Kidney epithelial cell (primary cell): ENCODE measurements at places on chromosomes 5 and 9.

DNA sequence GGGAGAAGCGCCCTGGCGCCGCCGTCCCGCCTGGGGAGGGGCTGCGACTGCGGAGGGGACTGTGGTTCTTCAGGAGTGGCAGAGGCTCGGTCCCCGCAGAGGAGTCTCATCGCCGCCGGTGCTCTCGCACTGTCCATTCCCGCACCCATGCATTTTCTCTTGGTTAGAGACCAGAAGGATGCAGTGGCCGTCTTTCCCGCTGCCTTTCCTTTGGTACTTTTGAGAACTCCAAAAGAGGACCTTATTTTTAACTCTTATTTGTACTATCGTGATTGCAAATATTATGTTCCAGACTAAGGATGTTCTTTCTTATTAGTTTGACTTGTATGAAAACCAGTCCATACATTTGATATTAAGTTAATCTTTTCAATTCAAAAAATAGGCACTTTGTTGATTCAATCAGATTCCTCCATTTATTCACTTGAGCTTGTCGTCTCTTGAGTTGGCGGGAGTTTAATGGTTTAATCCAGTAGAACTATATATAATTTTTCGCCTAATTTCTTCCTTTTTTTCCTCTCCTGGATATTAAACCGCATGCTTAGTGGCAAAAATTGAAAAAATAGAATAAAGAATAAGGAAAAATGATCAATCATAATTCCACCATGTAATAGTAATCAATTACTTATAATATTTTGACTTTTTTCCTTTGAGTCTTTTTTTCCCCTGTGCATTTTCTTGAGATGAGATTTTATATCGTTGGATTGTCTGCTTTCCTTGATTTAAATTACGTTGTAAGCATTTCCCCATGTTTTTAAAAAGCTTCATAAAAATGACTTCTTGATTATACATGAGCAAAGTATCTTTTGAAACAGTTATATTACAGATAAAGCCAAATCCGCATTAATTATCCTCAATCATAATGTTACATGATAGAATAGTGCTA, 861 bp downstream of the ZFYVE16 start:
- no peak for DNase-seq

DNA sequence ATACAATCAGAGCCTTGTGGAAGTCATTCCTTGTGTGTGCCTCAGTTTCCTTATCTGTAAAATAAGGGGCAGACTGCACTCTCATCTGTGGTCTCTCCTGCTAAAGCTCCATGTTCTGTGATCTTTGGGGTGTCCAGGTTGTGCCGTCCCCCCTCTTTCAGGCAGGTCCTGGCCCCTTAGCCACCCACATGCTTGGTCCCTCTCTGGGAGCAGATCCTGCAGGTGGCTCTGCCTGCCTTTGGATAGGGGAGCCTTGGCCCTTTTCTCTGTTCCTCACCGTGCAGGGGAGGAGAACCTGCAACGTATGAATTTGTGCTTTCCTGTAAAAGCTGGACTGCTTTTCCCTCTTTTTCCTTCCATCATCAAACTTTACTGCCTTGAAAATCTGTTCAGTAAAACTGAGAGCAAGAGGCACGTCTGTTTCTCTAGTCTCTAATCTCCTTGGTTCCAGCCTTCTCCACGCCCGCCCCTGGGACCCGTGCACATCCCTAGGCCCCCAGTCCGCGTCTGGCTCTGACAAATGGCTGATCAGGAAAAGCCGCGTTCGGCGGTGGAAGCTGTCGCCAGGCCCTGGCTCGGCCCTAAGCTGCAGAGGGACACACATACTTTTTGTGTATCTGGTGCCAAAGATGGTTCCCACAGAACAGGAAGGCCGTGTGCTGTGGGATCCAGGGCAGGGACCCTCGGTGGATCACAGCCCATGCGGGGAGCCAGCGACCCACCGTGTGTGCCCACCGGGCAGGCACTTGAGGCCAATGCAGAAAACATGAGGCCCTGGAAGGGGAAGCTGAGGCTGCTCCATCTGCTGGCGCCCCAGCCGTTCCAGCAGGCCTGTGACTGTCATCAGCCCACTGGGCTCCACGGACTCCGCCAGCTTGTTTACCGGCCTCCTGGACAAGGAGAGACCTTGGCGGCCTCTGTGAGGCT, 43.4 kb upstream of the COL5A1 start:
- no peak for DNase-seq

GRCh38 chr5:2006971-2007291, 124.2 kb upstream of the IRX4 start:
- DNase-seq: no peak

DNA sequence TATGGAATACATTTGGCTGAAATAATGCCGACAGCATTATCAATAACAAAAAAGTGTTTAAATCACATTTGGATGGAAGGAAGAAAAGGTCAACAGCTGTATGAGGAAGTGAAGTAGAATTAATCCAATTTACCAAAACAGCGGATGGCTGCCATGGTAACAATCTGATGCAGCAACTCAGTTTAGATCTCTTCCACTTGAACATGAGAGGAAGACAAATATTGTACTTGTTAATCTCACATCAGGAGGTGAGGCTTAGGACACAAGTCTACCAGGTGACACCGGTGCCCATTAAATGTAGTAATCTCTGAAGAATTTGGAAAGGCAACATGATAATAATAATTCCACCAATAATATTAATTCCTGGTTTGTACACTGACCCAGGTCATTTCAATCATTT, 2.4 kb downstream of the RASEF start:
- DNase-seq: no peak

- no peak for DNase-seq
These were observed 77.5 kb downstream of the GNAQ start for GRCh38 chr9:77954013-77954665.

GRCh38 chr5:179832039-179832745, 11.5 kb downstream of the SQSTM1 start:
- no peak for DNase-seq

GRCh38 chr5:176959051-176959450, 47.5 kb downstream of the UIMC1 start:
- no peak for DNase-seq

DNA sequence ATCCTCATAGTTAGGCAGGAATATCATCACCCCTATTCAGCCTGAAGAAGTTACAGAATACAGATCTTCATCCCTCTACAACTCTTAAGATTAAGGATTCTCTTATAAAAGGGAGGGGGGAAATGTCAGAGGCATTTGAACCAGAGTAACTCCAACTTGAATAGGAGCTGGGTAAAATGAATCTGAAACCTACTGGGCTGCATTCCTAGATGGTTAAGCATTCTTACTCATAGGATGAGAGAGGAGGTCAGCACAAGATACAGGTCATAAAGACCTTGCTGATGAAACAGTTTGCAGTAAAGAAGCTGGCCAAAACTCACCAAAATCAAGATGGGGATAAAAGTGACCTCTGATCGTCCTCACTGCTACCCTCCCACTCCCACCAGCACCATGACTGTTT, 14.4 kb downstream of the FREM1 start:
- peak; percentile 34 for DNase-seq

DNA sequence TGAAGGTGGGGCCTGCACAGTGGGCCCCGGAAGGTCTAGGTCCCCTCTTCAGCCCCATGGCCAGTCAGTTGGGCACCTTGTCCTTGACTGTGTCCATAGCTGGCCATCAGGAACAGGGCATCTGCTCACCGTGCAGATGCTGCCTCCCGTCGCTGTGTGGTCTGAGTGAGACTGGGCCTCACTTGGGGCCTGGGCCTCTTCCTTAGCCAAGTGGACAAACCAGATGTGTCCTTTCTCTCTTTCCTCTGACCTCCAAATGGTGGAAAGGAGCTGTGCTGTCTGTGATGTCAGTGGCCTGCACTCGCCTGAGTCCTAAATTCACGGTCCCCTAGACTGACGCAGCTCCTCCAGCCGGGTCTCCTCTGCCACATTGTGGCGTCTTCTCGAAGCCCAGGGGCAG, 114.5 kb downstream of the COL5A1 start:
- no peak for DNase-seq

DNA sequence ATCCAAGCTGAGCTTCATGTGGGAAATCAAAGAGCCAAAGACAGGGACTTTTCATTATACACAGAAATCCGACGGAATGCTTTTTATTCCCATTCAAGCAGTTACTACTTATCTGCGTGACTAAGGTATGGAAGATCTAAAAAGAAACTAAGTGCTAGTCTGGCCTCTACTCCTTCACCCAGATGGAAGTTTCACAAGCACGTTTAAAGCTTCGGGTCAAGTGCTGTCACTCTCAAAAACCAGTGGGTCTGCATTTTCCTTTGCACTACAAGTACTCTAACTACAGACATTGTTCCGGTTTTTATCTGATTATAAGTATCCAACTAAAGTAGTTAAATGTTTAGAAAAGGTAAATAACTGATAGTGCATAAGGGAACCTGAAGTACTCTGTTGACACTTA, 13.7 kb upstream of the MTAP start:
- DNase-seq: no peak

DNA sequence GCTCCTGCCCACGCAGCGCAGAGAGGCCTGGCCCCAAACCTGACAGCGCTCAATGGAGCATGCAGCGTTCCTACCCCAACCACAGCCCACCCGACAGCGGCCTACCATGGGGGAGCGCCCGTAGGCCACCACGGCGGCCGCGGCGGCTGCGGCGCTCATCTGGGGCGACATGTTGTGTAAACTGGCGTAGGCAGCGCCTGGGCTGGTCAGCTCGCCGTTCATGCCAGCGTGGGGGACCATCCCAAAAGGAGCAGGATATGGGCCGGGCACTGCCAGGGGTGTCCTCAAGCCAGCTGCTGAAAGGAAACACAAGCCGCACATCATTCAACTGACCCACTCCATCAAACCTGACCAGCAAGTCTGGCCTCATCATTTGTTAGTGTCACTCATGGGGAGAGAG, 77.7 kb downstream of the TLE1 start:
- no peak for DNase-seq

GRCh38 chr9:35106343-35106730, 3.4 kb upstream of the STOML2 start:
- no peak for DNase-seq

- DNase-seq: no peak
These were observed 90.0 kb upstream of the CTSL start for GRCh38 chr9:87635656-87636501.

DNA sequence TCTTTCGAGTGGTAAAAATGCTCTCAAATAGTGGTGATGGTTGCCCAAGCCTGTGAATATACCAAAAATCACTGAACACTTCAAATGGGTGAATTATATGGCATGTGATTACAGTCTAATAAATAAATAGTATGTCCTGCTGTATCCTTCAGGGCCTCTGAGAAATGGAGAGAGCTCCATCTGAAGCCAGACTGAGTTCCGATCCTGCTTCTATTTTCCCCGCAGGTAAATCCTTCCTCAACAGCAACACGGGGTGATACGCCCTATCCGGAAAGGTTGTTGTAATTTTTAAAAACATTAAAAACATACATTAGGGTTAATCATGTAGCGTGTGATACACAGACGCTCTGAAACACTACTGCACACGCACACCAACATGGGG, 695 bp upstream of the SNAPC3 start:
- DNase-seq: no peak

GRCh38 chr9:98807814-98808195, 335 bp downstream of the GALNT12 start:
- no peak for DNase-seq

- DNase-seq: no peak
These were observed 150.6 kb upstream of the EFNA5 start for GRCh38 chr5:107821288-107821687.

- peak; percentile 73 for DNase-seq
These were observed 116.4 kb downstream of the TTLL11 start for GRCh38 chr9:121976751-121977150.

DNA sequence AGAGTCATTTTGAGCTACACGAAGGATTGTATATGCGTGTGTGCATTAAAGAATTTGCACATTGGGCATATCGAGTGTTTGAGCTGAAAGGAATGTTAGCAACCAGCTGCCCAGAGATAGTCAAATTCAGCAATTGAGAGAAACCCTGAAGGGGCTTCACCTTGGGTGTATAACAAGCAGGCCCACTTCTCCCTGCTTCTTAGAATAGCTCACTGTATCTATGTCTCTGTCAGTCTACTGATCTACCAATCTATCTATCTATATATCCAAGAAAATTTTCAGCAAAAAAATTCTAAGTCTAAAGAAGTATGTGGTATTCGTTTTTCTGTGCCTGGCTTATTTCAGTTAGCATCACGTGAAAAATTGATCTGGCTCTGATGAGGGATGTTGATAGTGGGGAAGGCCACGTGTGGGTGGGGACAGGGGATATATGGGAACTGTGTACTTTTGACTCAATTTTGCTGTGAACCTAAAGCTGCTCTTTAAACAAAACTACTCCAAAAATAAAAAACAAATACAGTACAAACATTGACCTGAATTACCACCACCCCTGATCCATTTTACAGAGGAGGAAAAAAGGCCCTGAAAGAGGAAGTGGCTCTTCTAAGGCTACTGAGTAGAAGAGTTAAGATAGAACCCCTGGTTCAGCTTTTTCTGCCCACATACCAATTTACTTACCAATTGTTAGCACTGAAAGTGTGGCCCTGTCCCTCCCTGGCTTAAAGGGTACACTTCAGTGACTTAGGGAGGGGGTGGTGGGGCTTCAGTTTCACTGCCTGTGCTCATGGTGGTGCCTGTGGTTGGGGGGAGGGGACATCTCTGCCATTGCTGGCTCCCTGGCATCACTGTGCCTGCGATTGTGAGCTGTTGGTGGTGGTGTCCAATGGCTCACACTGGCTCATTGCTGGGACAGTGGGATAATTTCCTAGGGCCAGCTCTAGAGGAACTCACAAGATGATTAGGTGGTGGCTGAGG, 141.8 kb downstream of the DOCK2 start:
- DNase-seq: no peak

DNA sequence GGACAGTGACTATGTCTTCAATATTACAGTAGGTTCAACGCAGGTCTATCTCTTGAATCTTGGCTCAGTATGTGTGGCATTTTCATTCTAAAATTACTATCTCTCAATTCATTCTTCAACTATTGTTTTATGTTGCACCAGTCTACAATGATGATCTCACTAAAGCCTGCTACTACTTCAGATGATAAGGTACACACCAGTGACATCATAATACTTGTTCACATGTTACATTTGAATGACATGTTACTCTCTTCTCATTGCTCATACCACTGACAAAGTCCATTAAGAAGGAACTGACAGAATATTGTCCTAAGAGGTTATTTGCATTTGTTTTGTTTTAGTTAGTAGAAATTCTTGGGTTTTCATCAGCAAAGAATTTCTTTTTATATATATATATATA, 165.2 kb upstream of the ST8SIA4 start:
- DNase-seq: no peak

DNA sequence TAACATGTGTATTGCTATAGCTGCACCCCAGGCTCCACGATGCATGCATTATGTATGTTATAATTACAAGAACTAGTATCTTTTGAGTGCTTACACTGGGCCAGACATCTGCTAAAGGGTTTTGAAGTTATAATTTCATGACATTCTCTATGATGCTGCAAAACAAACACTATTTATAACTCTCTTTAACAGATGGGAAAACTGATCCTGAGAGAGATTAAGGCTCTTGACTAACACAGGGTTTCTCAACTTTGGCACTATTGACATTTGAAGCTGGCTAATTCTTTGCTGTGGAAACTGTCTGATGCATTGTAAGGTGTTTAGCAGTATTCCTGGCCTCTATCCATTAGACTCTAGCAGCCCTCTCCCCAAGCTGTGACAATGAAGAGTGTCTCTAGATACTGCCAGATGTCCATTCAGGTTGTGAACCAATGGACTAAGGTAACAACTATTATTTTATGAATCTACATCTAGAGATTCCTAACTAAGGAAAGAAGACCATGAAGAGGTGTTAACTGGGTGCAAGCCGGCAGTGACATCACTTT, 258.6 kb downstream of the ASTN2 start:
- no peak for DNase-seq

GRCh38 chr9:120436983-120437475, 142.9 kb downstream of the CDK5RAP2 start:
- DNase-seq: no peak

- no peak for DNase-seq
These were observed 327.9 kb downstream of the NTRK2 start for GRCh38 chr9:84997472-84997871.
